ENCODE measurements at places on chromosomes 5 and 9.
A peak's percentile ranks its signal among the peaks of the same experiment; 100 is the strongest.

DNA sequence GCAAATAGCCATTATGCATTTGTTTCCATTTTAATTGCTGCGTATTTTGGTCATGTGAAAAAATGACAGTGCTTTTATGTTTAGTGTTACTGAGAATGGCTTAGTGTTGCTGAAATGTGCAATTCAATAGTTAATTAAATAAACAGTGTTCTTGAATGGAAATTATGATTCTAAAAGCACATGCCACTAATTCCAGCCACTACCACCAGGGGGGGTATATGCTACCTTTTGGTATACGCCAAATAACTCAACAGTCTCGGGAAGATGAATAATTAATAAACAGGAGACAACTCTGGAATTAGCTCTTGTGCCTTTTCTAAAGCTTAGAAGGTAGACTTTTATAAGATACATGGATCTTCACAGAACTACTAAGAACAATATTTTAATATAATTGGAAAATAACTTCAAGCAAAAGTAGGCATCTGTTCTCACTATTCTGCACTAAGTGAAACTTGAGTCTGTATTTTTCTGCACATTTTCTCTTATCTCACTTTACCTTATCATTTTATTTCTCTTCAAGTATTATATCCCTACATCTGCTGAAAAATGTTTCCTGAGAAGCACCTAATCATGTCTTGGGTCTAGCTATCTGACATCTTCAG, 83.5 kb upstream of the MINAR2 start:
- DNase-seq = no peak

DNA sequence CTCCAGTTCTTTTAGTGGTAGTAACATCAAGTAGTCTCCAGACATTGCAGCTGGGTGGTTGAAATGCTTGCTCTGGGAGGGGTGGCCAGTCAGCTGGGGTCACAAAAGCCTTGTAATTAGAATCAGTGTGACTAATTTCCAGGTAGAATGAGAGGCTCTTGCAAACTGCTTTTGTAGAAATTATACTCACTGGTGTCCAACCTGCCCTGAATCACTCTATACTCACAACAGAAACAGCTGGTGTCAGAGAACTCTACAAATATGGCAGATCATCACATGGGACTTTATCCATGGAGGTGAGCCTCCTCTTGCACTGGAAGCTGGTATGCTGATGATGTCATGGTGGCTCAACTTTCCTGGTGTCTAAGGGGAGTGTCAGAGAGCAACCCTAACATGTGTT, 71.3 kb downstream of the SH3TC2 start:
- no peak for DNase-seq

GRCh38 chr5:111454776-111455175, 57.6 kb downstream of the STARD4 start:
- DNase-seq = no peak

DNA sequence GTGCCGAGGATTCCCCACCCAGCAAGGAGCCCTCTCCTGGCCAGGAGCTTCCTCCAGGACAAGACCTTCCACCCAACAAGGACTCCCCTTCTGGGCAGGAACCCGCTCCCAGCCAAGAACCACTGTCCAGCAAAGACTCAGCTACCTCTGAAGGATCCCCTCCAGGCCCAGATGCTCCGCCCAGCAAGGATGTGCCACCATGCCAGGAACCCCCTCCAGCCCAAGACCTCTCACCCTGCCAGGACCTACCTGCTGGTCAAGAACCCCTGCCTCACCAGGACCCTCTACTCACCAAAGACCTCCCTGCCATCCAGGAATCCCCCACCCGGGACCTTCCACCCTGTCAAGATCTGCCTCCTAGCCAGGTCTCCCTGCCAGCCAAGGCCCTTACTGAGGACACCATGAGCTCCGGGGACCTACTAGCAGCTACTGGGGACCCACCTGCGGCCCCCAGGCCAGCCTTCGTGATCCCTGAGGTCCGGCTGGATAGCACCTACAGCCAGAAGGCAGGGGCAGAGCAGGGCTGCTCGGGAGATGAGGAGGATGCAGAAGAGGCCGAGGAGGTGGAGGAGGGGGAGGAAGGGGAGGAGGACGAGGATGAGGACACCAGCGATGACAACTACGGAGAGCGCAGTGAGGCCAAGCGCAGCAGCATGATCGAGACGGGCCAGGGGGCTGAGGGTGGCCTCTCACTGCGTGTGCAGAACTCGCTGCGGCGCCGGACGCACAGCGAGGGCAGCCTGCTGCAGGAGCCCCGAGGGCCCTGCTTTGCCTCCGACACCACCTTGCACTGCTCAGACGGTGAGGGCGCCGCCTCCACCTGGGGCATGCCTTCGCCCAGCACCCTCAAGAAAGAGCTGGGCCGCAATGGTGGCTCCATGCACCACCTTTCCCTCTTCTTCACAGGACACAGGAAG, 120.2 kb downstream of the RGS3 start:
- no peak for DNase-seq

DNA sequence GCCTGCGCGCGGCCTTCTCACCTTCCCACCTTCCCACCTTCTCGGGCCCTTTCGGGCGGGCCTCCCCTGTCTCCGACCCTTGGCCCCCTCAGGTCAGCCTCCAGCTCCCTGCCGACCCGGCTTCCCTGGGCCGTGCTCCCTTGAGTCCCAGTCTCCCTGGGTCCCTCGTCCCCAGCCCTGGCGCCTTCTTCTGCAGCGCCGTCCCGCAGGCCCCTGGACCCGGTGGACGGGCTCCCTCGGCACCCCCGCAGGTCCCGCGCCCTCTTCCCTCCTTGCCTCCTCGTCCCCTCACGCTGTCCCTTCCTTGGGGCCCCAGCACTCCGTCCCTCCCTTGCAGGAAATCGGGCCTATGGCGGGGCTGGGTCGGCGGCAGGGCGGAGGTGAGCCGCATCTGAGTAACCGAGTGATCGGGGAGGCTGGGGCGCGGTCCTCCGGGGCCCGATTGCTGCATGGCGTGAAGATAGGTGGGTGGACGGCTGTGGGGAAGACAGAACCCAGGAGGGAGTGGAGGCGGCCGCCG, 7.6 kb downstream of the ARPC5L start:
- no peak for DNase-seq

GRCh38 chr9:14687042-14687719, 6.1 kb downstream of the ZDHHC21 start:
- no peak for DNase-seq

DNA sequence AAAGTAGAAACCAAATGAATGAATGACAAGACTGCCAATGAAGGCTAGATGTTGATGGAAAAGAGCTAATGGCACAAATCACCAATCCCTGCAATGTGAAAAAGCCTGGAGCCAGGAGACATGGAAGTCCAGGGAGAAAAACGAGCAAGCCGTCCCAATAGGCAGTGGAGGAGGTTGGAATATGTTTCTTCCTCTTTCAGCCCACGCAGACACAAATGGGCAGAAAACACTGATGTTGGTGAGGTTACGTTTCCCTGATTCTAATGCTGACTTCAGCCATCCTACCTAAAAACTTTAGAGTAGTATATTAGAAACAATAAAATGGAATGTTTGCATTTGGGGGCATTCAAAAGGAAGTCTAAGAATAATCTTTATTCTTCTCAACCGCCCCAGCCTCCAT, 23.9 kb upstream of the KIF2A start:
- no peak for DNase-seq

GRCh38 chr9:132878695-132879456, at the start of gene SPACA9:
TSS of gene SPACA9 (plus strand) at chr9:132878898. CDS start at chr9:132883948, 5,050 bp downstream.
- peak; percentile 63 for DNase-seq

DNA sequence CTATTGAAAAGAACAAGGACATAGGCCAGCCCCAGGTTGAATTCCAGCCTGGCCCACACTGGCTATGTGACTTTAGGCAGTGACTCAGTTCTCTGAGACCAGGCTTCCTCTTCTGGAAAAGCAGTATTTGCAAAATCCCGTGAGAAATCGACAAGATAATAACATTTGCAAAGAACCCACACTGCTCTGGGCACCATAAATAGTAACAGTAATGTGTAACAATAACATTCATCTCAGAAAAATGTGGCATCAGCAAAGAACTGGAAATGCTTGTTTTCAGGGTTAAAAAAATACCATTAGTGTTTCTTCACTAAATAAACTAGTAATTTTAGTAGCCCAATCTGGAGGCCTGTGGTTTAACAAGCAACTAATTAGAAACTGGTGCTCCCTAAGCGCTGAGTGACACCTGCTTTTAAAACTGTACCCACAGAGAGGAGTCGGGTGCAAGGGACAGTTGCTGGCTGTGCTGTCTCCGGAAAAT, 148.4 kb downstream of the TTLL11 start:
- DNase-seq = no peak

DNA sequence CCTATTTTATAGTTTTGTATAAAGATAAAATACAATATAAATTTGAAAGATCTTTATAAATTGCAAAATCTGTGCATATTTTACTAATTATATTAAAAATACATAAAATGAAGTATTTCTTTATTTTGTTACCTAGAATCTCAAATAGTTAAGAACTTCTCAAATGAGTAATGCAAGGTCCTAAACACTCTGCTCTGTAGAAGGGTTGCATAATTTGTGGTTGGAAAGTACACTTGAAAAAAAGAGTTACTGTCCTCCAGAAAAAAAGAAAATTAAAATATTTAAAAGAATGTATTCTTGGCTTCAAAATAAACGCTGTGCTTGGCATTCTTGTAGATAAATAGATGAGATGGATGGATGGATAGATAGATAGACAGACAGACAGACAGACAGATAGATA, 428.8 kb upstream of the CDH6 start:
- DNase-seq = no peak

DNA sequence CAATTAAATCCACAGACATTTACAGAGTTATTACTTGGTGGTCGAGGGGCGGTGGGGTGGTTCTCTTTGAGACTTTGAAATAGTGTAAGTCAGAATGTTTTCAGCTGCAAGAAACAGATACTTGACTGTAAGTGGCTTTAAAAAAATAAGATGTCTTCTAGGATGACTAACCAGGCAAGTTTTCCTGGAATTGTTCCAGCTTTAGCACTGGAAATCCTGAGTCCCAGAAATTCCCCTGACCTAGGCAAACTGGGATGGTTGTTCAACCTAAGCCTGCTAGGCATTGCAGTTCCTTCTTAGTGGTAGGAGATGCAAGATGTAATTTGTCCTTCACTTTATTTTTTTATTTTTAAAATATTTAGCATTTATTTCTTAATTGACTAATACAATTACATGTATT, 169.5 kb upstream of the POC5 start:
- DNase-seq = no peak

- no peak for DNase-seq
These were observed 103.0 kb downstream of the SPATA31D1 start for GRCh38 chr9:82091610-82092009.

- DNase-seq = peak; percentile 85
These were observed 17.4 kb upstream of the ARSI start for GRCh38 chr5:150320044-150320613.

DNA sequence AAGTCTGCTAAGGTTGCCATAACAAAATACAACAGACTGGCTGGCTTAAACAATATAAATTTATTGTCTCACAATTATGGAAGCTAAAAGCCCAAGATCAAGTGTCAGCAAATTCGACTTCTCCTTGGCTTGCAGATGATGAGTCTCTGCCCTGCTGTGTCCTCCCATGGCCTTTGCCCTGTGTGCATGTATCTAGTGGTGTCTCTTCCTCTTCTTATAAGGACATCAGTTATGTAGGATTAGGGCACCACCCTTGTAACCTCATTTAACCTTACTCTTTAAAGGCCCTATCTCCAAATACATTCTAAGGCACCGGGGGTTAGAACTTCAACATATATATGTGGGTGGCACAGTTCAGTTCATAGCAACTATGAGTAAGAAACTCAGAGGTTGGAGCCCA, 157.9 kb upstream of the RASA1 start:
- no peak for DNase-seq

DNA sequence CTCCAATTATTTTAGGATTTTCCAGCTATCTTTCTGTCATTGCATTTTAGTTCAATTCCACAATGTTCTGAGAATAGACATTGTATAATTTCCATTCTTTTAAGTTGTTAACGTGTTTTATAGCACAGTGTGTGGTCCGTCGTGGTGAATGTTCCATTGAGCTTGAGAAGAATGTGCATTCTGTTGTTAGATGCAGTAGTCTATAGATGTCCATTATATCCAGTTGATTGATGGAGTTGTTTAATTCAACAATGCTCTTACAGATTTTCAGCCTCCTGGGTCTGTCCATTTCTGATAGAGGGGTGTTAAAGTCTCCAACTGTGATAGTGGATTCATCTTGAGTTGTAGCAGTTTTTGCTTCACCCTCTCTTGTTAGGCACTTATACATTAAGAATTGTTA, 1587.7 kb upstream of the NUDT12 start:
- DNase-seq = no peak

- no peak for DNase-seq
These were observed 117.6 kb downstream of the CHSY3 start for GRCh38 chr5:130021876-130022275.

DNA sequence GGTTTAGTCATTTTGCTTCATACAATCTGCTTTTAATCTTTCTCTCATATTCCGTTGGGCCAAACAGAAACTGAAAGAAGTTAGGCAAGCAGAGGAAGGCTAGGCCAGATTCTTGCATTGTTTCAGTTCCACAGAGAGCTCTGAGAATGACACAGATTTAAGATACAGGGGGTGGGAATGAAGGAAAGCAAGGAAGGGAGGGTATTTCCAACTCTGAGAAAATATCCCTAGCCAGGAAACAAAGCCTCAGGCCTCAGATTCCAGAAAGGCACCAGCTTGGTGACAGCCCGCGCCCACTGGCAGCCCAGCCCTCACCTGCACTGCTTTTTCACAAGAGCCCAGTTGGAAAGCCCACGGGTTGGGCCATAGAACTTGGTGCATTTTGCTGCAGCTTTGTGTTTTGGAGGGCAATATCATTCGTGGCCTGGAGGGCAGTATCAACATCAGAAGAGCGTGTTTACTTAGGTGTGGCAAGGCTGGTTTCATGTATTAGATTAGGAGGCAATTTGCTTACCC, 63.5 kb downstream of the ENC1 start:
- DNase-seq = no peak

GRCh38 chr5:108524564-108524963, 142.7 kb upstream of the FBXL17 start:
- DNase-seq = no peak

DNA sequence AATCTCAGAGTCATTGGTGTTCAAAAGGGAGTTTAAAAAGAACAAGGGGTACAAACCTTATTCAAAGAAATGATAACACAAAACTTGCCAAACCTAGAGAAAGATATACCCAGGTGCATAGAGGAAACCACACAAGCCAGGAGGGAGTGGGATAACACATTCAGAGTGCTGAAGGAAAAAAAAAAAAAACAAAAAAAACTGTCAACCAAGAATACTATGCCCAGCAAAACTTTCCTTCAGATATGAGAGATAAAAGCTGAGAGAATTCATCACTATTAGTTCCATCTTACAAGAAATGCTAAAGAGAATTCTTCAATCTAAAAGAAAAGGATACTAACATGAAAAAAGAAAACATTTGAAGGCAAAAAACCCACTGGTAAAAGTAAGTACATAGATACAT, 11.5 kb upstream of the TESK1 start:
- no peak for DNase-seq

DNA sequence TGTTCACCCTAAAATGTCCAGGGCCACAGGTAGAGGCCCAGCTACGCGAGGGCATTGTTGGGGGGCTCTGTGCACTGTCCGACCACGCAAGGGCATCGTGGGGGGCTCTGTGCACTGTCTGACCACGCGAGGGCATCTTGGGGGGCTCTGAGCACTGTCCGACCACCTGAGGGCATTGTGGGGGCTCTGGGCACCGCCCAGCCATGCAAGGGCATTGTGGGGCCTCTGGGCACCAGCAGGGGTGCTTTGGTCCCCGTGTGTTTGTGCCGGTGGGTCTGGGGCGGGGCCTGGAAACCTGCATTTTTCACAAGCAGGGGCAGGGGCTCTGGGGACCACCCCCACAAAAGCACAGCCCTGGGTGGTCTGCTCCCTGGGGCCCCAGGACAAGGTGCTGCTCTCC, 41.5 kb upstream of the RXRA start:
- no peak for DNase-seq

- no peak for DNase-seq
These were observed 168.8 kb upstream of the RAI14 start for GRCh38 chr5:34487159-34487879.

Measured in RWPE2 (cell line).